ENCODE measurements at places on chromosomes 4 and X.

- no peak for DNase-seq
These were observed 51.3 kb upstream of the MAP3K15 start for GRCh38 chrX:19566359-19567222.

GRCh38 chr4:144674711-144675110 is 28.8 kb downstream of the HHIP start:
- no peak for DNase-seq

- peak; percentile 33 for DNase-seq
These were observed 641.8 kb downstream of the FSTL5 start for GRCh38 chr4:161522031-161522430.

DNA sequence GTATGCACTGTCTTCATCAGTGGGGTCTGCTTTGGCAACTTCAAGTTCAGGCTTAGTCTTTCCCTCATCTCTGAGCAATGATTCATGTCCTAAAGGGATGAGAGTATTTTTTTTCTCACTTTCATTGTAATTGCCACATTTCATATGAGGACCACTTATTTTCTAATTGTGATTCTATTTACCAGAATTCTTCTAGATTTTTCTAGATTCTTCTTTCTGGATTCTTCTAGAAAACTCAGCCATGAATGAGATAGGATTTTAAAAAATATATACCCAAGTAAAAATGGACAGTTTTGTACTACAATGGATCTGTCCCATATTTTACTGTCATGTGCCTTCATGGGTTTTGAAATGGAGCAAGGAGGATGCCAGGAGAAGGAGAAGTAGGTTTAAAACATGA is 78.4 kb downstream of the TSPAN7 start:
- no peak for DNase-seq

DNA sequence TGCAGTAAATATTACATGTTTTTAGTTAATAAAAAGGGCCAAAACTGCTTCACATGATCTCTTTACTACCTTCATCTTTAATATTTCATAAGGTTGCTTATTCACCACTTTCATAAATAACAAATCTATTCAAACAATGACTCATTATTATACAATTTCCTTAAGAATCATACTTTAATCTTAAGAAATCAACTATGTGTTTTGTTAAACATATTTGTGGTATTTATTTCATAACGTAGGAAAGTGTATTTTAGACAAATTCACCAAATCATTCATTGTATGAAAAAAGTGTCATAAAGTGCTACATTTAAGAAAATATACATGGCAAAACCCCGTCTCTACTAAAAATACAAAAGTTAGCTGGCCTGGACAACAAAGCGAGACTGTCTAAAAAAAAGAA is 150.5 kb upstream of the RXFP1 start:
- no peak for DNase-seq

- DNase-seq: no peak
These were observed 284.2 kb downstream of the KCNIP4 start for GRCh38 chr4:21664355-21664754.

DNA sequence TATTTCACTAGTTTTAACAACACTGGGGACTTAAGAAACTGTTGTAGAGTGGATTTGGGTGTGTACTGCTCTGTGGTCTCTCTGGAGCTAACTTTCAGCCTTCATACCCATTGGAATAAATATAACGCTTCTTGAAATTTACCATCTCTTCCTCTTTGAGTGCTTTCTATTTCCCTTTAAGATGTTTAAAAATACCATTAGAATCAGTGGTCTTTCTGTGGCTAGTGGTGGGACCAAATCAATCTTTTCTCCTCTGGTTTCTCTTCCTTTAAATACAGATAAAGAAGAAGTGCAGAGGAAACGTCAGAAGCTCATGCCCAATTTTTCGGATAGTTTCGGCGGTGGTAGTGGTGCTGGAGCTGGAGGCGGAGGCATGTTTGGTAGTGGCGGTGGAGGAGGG is 92.0 kb downstream of the NFKB1 start:
- no peak for DNase-seq

DNA sequence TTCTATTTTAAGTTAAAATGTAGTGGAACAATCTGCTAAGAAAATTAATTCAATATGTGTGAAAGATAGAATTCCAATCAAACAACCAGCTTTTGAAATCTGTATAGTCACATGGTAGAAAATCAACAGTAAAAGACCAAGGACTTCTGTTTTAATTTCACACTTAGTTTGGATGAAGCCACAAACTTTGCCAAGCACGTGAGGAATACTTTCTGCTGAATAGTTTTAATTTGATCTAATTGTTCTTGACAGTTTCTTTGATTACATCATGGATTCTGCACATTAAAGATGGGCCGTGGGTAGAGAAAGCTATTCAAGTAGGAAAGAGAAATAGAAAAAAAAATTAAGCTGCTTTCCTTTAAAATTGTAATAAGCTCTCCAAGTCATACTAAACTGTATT is 137.9 kb upstream of the FAM241A start:
- DNase-seq: no peak

DNA sequence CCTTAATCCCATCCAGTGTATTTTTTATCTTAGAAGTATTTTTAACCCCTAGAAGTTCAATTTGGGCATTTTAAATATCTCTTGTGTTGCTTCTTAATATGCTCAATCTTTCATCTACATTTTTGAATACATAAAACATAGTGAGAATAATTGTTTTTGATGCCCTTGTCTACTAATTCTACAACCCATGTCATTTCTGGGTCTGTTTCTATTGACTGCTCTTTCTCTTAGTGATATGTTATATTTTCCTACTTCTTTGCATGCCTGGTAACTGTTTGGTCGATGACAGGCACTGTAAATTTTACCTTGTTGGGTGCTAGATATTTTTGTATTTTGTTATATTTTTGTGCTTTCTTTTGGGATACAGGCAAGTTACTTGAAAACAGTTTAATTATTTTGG is 56.3 kb downstream of the CYTL1 start:
- DNase-seq: no peak

Data from NCI-H524 (cell line).